Erythroblast (primary cell): ENCODE measurements at places on chromosomes 11 and 22.

GRCh38 chr22:29312218-29313125 is 3.0 kb downstream of the RASL10A start:
- DNase-seq, result peak; percentile 37

DNA sequence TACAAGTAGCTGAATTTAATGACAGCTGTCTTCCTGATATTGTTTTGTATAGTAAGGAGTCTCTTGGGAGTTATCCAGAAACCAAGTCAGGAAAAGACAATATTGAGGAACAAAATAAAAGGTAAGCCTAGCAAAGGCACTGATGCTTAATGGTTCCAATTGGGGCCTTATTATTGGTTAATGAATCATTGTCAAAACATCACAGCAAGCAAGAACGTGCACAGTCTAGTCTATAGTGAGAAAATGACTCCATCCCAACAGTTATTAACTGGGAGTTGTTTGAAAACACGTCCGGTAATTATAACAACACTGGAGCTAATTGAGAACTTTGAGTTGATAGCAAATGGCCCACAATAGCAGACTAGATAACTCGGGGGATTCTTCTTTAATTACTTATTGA is 17.7 kb downstream of the BSX start:
- no peak for DNase-seq

DNA sequence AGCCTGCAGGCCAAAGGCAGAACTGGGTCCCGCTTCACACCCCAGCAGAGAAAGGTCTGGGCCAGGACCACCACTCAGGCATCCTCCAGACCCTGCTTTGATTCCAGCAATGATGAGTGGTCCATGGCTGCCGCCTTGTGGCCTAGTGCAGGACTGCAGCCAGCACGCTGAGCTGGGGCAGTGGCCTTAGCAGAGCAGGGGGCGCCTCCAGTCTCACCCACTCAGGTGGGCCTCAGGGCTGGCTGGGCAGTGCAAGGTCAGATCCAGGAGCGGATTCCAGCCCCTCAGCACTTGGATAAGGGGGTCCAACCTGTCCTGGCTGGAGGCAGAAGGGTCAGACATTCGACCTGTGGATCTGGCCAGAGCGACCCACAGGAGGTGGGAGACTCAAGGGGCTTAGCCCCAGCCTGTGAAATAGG is 9.6 kb upstream of the PDE2A start:
- DNase-seq, result peak; percentile 71

DNA sequence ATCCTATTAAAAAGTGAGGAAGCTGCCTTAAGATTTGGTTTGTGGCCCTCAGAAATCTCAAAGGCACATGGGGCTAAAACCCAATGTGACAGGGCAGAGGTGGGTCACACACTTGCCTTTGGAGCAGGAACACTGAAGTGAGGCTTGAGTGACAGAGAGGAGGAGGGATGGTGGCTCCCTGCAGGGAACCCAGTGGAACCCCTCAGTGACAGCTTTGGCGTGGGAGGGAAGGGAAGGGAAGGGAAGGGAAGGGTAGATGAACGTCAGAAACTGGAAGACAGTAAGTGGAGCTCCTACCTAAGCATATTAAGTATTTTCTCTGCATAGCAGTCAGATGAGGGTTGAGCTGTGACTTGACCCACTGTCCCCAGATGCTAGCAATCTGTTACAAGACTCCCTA is 68.5 kb downstream of the TMPRSS5 start:
- no peak for DNase-seq

GRCh38 chr11:59728154-59728553 is 14.5 kb upstream of the OR10V1 start:
- no peak for DNase-seq
